Psoas muscle (tissue), 8 donors: ENCODE measurements at places on chromosomes 7 and 10. TPM values are rescaled to one million over a fixed set of nuclear protein-coding genes. Genes with fewer than 3 reads are reported as not detected.
A peak's percentile ranks its signal among the peaks of the same experiment; 100 is the strongest.

CFAP70 gene
- 0.83 TPM for polyA plus RNA-seq

WDR37 gene
- polyA plus RNA-seq = 6.8 TPM

RBM33 gene
- polyA plus RNA-seq = 11.7 TPM

DNA sequence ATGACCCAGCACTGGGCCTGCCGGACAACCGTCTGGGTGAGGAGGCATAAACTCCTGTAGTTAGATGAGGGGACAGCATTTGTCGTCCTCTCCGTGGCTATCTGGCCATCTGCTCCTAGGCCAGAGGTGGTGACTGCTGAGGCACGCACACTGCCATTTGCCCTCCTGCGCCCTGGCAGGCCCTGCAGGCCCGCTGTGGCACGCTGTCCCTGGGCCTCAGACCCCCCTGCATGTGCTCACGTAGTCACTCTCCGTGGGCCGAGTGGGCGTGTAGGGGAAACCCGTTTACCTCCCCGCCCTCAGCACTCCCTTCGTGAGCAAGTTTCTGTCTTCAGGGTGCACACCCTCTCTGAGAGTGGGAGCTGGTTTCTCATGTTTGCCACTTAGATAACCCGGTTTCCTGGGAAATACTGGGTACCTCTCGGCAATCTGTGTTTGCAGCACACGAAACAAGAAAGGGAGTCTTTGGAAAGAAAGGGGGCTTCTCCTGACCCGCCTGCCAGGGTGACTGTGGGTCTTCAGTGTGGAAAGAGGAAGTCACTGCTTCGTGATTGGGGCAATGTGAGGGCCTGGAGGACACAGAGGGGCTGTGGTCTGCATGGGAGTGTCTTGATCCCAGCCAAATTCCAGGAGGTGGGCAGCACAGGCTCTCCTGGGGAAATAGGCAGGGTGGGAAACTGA lies 10.8 kb downstream of the ADAMTS14 start:
- no peak for DNase-seq

DNA sequence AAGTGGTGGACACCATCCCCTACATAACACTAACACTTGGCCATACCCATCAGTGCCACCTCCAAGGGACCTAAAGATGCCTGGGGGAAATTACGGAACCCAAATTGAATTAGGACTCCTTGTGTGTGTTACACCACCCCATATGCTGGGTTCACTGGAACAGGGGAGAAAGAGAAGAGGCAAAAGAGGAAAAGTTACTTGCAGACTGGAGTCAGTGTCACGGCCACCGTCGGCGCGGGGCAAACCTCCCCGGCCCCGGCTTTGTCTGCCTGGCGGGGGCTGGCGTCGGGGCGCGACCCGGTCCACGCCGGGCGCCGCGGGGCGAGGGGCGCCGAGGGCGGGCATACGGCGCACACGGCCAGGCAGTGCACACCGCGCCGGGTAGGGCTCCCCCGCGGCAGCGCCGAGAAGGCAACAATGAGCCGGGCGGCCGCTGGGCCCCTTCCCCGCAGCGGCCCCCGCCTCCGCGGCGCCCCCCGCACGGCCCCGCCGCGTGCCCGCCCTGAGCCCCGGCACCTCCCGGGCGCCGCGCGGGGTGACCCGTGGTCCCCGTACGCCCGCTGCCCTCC lies 171.1 kb downstream of the FAM107B start:
- peak; percentile 46 for DNase-seq

DNA sequence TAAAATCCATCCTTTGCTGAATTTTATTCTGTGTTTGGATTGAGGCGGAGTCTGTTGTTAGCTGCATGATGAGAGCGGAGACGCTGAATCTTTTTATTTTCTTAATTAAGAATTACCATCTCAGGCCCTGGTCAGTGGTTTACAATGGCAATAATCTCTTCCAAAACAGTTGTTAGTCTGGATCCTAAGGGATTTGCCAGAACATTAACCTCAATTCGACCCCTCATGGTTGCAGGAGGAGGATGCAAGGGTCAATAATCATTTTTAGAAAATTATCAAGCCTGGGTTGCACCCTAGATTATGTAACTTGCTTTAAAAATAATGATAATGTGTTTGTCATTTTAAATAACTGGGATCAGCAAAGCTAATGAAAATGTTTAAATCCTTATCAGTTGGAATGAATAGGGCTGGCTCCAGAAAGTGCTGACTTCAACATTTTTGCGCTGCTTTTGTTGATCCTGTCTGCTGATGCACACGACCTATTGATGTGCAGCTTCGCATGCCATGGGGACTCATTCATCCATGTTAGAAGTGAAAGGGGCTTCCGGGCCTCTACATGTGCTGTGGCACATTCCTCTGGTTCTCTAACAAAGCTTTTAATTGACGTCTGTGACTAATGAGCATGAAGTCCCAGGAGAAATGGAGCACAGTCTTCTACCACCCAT lies 80.7 kb upstream of the KIAA1217 start:
- DNase-seq = no peak

DNA sequence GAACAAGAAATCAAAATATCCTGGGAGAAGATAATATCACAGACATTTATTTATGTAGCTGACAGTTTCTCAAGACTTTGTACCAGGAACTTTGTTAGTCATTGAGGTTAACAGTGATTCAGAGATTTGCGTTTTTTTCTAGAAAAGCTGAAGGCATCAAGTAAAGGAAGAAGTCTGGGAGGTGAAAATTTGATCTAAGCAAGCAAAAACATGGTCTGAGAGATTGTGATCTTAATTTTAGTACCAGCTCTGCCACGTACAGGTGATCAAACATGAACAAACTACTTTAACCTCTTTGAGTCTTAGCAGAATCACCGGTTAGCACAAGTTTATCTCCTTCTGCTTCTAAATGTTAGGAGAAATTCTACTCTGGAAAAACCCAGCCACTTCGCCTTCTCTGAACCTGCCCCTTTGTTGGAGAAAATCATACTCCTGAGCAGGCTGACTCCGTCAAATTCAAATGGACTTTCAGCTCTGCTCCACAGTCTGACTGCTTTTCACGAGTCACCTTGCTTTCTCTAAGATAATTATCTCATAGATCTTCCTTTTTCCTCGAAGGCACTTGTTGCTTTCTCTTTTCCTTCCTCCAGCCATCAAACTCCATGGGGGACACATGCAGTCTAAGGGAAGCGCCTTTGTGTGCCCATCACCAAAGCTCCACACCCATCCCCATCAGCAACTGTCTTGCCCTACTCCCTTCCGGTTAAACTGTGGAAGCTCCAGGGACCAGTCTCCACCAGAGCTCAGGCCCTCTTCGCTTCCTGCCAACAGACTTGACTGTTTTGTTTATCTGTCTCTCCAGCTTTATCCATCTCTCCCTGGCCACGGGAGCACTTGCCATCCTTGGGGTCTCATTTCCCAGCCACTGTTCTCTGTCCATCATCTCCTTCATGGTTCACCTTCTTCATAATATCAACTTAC lies 86.3 kb downstream of the PRKCQ start:
- DNase-seq = no peak

GRCh38 chr10:132690821-132691610 lies 94.9 kb downstream of the NKX6-2 start:
- DNase-seq = peak; percentile 5

GRCh38 chr7:46484906-46485305 lies 563.8 kb upstream of the IGFBP3 start:
- no peak for DNase-seq

GRCh38 chr10:50332108-50332842 lies 81.0 kb upstream of the ASAH2 start:
- no peak for DNase-seq

- no peak for DNase-seq
Observed at GRCh38 chr10:25531457-25532061, 356.8 kb downstream of the GPR158 start.

GRCh38 chr7:102294589-102294988 lies 7.9 kb downstream of the SH2B2 start:
- no peak for DNase-seq

- DNase-seq = no peak
Observed at GRCh38 chr7:128168667-128169210, 72.3 kb upstream of the LEP start.

- DNase-seq = no peak
Observed at GRCh38 chr10:50216418-50216817, 34.9 kb downstream of the ASAH2 start.

- DNase-seq = no peak
Observed at GRCh38 chr10:52337225-52337624, 23.1 kb downstream of the DKK1 start.
